Right renal pelvis (tissue), 4 donors: ENCODE measurements at places on chromosomes 13 and 19. TPM values are rescaled to one million over a fixed set of nuclear protein-coding genes. Genes with fewer than 3 reads are reported as not detected.

Gene ZNF99
- 0.55 TPM for polyA plus RNA-seq

Gene KCNC3
- 52.4 TPM for polyA plus RNA-seq

GRCh38 chr13:83716121-83716520 is 166.2 kb downstream of the SLITRK1 start:
- no peak for DNase-seq

Gene SLC10A2
- polyA plus RNA-seq, result 0.56 TPM

Gene ZNF534
- polyA plus RNA-seq, result 0.84 TPM
